ENCODE measurements at places on chromosomes 2 and 18.

- DNase-seq = no peak
These were observed 1389.1 kb upstream of the TMEFF2 start for GRCh38 chr2:193583638-193584400.

DNA sequence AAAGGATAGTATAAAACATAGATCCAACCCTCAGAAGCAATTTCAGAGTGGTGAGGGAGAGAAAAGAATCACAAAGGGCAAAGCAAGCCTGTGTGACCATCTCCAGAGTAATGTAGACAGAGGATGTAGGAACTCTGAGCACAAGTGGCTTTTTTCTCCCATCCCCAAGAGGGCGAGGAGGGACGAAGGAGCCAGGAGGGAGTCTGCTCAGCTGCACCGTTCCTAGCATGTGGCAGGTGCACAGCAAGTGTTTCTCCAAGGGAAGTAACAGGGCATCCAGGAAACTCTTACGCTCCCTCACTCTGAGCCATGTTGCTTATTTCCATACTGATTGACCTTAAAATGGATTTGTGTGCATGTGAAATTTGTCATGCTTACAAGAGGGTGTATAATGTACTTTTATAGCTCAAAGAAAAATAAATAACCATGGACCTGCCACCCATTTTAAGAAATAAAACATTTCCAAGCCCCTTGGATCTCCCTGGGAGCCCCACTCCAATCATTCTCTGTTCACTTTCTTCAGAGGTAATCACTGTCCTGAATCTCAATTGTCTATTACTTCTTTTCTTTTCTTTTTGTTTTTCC is 37.8 kb upstream of the SEC11C start:
- DNase-seq = no peak

DNA sequence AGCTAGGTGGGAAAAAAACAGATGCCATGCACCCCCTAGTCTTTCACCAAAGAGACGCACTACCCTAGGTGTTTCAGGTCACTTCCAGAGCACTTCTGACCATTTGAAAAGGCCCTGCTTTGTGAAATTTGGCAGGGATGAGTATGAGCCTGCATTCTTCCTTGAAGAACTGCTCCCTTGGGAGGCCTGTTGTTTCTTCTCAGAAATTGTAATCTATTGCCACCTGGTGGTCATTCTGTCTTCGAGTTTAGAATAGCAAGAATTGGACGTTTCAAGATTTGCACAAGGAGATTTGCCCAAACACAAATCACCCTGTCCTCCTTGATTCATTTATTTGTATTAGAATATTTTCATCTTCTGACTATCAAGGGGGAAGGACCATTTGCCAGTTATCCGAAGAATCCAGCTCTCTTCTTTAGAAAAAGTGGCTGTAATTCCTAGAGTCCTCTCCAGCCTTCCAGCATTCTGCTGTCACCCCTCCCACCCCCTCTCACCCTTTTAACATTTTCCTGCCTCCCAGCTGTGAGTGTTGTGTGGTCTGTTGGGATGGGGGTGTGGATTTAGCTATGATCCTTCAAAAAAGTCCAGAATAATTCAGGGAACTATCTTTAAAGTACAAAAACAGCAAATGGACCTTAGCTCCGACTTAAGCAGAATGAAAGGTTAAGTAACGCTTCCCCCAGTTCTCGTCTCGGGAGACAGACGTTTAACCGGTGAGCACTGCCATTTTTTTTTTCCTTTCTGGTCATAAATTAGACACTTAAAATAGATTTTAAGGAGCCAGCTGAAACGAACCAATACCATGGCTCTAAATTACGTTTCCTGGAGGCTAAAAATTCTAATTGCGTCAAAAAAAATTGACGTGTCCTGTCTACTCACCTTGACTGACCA is 3.7 kb upstream of the GAD1 start:
- DNase-seq = no peak

DNA sequence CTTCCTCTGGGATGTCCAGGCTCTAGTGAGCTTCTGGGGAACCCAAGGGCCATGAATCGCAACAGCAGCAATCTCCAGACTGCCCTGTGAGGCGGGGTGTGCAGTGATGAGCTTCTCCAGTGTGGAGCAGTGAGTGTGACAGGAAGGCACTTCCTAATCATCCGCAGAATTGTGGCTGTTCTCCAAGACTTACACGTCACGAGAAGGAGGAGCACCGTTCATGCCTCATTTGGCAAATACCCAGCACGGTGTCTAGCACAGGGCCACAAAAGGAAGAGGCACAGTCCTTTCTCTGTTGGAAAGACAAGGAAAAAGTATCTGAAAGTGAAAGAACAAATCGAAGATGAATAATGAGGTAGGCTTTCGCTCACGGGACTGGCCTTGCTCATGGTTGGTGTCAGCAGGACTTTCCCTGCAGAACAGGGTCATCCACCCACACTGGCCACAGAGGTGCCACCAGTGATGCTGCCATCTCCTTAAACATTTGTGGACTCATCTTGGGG is 125.1 kb upstream of the HAAO start:
- peak; percentile 71 for DNase-seq

GRCh38 chr18:23283916-23284430 is 148.7 kb downstream of the CABLES1 start:
- DNase-seq = peak; percentile 34

- DNase-seq = no peak
These were observed 54.1 kb upstream of the MEX3C start for GRCh38 chr18:51251625-51252024.

DNA sequence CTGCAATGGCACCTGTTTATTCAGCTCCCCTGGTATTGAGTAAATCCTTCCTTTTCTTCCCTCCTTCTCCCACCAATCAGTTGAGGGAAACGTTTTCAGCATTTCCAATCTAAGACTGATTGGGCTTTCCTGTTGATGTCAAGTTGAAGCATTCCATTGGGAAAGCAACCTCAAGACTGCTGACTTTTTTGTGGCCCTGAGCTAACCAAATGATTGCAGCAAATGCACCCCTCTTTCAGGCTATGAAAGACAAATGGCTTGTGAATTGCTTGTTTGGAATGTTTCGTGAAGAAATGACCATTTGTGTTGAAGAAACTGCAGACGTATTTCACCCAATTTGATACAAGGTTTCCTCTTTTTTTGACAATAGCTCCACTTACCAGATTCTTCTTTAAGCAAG is 303.5 kb downstream of the EPHA4 start:
- no peak for DNase-seq

DNA sequence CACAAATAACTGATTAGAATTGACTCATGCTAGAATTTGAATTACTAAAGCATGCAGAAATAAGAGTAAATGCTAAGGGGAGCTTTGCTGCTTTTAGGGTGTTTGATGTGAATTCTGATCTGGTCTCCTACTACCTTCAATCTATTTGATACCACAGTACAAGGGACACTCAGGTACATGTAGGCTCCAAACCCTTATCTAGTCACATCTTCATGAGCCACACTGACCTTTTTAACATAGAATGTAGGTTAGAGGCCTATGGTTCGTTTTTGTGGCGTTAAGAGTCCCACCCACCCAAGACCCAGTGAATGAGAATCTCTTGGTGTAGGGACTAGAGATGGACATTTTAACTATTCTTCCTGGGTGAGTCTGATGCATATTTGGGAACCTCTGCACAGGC is 65.7 kb downstream of the PLCL1 start:
- no peak for DNase-seq

DNA sequence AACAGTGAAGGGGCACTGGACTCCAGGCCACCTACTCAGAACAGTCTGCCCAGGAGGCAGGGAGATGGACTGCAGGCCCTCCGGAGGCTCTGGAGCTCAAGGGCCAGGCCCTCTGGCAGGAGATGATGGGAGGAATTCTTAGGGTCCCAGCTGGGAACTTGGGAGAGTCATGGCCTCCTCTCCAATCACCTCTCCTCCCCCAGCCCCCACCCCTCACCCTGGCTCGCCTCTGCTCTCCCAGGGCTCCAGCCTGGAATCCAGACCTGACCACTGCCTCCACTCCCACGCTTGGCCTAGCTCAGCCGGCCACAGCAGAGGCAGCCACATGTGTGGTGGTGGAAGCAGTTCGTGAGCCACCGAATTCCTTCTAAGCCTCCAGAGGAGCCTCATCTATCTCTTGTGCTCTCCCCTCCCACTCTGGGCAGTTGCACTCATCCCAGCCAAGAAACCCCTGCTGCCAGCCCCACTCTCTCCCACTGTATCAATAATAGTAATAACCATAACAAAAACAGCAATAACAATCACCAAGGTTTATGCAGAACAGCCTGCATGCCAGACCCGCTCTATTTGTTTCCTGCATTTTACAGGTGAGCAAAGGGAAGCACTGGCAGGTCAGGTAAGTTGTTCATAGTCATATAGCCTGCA is 67.4 kb downstream of the TNS1 start:
- DNase-seq = no peak
